ENCODE measurements at places on chromosomes 13 and 19.

- DNase-seq = no peak
These were observed 20.8 kb downstream of the ERICH6B start for GRCh38 chr13:45594764-45595163.

DNA sequence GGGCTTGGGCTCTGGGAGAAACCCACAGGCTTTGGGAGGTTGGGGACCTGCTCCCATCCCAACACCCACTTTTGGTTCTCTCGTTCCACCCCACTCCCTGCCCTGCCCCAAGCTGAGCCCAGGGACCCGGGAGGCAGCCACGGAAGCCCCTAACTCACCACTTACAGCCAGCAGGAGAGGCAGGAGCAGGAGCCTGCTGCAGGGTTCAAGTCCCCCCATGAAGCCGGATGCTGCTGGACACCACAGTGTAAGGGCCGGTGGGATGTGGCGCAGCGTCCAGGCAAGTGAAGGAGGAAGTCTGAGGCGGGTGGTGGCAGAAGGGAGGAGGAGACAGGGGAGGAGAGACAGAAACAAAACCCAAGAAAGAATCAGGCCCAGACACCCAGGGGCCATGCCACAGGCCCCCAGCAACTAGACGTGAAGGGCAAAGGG lies at the start of gene TYROBP:
TSS of gene TYROBP (minus strand) at position 286 of the 432 bp plus-strand sequence. CDS start at position 219, 67 bp downstream.
- no peak for DNase-seq

- DNase-seq = no peak
These were observed 65.3 kb downstream of the PEPD start for GRCh38 chr19:33456076-33456844.

DNA sequence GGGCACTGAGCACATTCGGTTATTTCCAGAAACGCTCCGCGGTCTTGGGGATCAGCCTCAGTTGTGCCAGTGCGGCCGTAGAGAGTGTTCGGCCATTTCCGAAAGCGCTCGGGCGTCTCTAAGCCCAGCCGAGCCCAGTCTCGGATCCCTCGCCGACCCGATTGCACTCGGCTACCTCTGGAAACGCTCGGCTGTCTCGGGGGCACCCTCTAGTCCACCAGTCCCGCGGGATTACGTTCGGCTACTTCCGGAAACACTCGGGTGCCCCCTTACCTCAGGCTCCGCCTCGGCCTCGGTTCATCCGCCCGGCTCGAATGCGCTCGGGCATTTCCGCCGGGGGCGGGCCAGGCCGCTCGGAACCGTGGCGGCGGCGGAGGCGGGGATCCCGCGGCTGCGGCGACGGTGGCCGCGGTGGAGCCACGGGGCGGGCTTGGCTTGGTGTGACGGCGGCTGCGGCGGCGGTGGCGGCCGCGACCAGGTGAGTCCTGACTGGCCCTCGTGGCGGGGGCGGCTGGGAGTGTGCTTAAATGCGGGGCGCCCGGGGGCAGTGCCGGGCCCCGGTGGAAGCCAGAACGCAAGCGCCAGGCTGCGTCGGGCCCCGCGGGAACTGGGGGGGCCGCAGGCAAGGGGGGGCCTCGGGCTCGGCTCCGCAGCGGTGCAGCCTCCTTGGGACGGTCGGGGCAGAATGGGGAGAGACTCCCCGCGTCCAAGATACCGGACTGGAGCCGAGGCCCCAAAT lies at the start of gene PIK3R2:
TSS of gene PIK3R2 (plus strand) at position 347 of the 739 bp plus-strand sequence. CDS start 2,717 bp downstream, outside the sequence.
- peak; percentile 99 for DNase-seq

DNA sequence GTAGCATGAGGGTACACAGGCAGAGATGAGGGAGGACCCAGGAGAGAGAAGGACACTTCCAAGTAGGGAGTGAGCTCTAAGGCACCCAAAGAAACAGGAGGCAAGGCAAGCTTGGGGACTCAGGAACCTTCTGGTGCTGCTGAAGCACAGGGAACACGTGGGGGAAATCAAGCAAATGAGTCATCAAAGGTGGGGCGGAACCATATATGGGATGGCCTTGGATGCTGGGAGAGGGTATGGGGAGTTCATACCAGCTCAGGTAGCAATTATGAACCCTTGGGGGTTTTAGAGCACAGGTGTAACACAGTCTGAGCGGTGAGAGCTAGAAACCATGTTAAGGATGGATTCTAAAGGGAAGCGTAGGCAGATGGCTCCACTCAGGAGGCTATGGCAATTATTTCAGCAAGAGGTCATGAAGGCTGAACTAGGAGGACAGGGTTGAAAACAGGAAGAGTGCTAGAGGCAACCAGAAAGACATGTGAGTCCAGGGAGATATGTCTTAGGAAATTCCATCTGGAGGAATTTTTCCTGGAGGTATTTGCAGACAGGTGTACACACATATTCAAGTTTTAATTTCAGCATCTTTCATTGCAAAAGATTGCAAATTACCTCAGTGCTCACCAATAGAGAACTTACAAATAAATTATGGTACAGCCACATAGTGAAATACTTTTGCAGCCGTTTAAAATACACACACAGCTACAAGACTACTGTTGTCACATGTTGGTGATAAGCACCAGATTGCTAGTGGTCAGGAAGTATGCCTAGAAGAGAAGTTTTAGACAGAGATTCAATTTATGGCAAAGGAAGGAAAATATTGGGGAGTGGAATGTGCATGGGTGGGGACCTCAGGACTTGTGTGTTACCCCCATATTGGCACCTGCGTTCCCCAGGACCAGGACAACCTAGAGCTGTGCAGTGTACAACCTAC lies 77.0 kb downstream of the STARD13 start:
- no peak for DNase-seq

GRCh38 chr13:23753458-23753857 lies 135.7 kb downstream of the MIPEP start:
- no peak for DNase-seq

DNA sequence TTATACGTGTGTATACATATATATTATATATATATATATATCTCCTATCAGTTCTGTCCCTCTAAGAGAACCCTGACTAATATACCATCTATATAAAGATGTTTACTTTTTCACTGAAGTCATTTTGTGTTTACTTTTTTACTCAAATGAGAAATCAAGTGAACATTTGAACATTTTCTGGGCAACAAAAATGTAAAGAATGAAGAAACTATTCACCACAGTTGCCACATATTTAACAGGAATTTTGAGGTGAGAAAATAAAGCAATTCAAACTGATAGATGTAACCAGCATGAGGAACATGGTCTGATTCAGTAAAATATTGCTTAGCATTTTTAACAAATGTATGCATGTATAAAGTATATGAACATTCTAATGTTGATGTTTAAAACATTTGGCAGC lies 299.2 kb upstream of the KLHL1 start:
- no peak for DNase-seq

DNA sequence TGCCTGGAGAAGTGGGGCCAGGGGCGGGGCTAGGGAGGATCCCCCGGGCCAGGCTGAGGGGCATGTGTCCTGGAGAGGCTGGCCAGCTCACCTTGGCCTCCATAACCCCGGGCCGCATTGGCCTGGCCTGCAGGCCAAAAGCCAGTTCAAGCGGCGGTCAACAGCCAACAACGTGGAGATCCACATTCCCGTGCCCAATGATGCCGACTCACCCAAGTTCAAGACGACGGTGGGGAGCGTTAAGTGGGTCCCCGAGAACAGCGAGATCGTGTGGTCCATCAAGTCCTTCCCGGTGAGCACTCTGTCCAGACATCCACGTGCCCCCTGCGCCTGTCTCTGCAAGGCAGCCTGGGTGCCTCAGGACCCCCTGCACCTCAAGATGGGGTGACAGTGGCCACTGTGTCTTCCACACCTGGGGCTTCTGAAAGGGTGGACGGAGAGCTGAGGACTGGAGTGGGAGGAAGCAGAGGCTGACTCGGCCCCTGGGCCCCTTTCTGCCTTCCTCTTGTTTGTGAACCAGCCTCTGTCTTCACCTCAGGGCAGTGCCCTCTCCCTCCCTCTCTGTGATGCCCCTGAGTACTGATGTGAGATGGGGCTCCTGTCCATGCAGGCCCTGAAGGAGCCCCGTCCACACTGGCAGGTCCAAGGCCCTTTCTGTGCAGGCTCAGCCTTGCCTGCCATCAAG lies 31.1 kb downstream of the AP1M1 start:
- no peak for DNase-seq

- no peak for DNase-seq
These were observed 69.0 kb downstream of the LRCH1 start for GRCh38 chr13:46621792-46622629.

DNA sequence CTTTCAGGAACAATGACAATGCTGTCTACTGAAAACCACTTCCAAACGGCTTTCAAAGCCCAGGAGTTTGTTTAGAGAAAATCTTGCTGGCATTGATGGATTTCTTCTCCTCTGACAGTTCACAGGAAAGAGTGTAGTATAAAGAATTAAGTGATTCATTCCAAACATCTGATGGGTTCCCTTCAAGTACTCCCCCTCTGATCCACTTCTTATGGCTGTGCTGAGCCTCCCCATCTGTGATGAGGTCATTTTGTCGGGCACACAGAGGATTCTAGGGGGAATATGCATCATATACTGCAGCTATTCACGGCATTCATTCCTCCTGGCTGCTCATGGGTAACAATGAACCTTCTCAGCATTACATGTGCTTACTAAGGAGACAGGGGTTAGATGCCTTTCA lies 107.9 kb downstream of the RGCC start:
- no peak for DNase-seq

DNA sequence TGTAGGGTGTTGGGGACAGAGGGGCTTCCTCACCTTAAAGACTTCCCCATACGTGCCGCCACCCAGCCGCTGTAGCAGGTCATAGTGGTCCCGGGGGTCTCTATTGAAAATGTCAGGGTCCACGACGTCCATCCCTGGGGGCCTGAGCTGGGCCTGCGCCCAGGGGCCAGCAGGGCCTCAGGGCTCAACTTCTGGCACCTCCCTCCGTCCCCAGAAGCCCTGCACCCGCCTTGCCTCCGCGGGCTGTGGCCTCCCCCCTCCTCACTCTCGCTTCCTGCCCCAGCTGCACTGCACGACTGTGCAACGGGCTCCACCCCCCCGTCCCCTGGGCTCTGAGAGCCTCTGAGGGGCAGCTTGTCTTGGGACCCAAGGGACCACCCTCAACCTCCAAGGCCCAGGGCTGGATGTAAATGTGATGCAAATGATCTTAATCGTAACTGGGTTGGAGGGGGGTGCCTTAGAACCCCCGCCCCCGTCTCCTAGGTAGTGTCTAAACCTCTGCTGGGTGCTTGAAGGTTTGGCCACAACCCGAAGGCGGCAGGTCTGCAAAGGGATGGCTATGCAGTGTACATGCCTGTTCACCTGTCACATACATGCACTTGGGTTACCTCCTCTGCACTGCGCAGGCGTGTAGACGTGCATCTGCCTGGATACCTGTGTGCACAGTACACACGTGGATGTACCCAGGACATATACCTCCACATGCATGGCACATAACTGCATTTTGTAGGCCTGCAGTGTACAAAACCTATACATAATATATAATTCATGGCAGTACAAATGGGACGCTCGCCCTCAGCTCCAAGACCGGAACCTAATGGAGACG lies at the start of gene MAP4K1:
TSS of gene MAP4K1 (minus strand) at position 190 of the 826 bp plus-strand sequence. CDS start at position 132, 58 bp downstream.
- no peak for DNase-seq

DNA sequence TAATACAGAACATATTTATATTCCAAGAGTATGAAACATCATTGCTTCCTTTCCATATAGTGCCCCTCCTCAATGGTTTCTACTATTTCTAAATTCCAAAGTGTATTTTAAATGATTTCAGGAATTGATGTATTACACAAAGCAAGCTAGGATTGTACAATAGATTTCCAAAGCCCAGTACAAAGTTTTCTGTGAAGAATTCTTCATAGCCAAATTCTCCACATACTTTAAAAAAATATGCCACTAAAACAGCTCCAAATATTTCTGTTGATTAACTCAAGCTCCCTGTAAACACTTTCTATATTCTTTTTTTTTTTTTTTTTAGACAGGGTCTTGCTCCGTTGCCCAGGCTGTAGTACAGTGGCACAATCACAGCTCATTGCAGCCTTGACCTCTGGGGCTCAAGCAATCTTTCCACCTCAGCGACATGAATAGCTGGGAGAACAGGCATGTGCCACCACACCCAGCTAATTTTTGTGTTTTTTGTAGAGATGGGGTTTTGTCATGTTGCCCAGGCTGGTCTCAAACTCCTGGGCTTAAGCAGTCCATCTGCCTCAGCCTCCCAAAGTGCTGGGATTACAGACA lies 50.6 kb downstream of the ELF1 start:
- DNase-seq = no peak

DNA sequence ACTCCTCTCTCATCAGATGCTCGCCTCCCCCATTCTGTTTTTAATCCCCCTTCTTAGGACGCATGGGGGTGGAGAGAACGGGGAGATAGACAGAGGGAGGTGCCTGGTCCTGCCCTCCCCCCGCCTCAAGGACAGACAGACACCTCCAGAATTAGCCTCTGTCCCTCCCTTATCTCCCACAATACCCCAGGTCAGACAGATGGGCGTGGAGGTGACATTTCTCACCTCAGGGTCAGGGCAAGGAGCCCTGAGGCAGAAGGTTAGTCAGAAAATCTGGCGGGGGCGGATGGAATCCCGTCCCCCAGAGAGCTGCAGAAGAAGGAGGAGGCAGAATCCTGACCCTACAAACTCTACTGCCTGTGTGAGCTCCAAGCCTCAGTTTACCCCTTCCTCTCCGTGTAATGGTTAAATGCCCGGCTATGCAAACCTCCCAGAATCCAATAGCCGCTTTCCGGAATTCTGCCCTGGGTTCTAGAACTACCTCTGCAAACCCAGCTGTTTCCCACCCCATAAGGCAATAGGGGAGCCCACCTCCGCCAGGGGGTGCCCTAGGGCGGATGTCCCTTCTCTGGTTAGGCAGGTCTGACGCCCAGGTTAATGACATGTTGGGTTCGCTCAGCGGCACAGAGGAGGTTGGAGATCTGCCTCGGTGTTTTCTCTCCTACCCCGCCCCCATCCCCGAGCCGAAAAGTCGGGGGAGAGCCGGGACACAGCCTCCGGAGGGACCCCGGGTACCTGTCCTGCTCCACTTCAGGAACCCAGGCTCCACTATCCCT lies 900 bp downstream of the PPP1R13L start:
- DNase-seq = no peak

GRCh38 chr19:35468637-35469036 lies 20.6 kb downstream of the FFAR2 start:
- DNase-seq = no peak

GRCh38 chr13:37326334-37326733 lies 220.9 kb upstream of the CSNK1A1L start:
- no peak for DNase-seq

DNA sequence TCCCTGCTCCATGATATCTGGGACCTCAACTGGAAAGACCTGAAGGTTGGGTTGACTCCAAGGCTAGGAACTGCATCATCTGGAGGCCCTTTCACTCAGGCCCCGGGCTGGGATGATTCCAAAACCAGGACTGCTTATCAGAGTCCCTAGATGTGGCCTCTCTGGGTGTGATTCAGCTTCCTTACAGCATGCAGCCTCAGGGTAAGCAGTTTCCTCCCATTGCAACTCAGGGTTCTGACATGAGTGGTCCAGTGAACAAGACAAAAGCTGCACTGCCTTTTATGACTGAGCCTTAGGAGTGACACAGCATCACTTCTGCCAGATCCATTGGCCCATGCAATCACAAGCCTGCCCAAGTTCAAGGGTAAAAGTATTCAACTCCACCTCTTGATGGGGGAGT lies 502.8 kb downstream of the COG6 start:
- no peak for DNase-seq

- DNase-seq = no peak
These were observed 720 bp downstream of the FARP1 start for GRCh38 chr13:98143601-98144026.

- no peak for DNase-seq
These were observed 152.0 kb upstream of the IRS2 start for GRCh38 chr13:109938255-109938936.

GRCh38 chr13:24718192-24718965 lies 38.2 kb downstream of the ATP12A start:
- DNase-seq = no peak

All from left renal pelvis (tissue), 4 donors.